AG08395 (cell line): ENCODE measurements at places on chromosomes 3 and 15.

DNA sequence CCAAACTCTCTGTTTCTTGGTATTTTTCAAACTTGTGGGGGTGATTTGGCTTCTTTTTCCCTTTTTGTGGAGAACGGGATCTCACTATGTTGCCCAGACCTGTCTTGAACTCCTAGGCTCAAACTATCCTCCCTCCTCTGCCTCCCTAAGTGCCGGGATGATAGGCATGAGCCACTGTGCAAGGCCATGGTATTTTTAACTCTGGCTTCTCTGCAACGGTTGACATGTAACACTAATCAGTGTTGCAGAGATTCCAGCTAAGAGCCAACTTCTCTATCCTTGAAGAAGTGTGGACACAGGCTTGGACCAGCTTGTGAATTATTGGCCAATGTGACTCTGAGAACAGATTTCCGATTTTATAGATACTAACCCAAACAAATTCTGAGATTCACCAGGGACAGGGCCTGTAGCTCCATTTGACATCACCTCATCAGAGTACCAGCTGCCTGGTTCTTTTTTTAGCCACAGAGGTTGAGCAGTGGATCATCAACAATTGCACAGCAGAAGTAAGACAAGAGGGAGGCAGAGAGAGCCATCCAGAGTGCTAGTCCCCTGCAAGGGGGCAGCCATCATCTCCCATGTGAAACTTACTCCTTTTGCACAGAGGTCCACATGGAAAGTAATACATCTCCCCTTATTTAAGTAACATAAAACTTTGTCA, 98.1 kb upstream of the SYNPR start:
- no peak for DNase-seq

- DNase-seq, result no peak
These were observed 4.6 kb downstream of the TLE3 start for GRCh38 chr15:70093070-70093469.

- DNase-seq, result no peak
These were observed 91.3 kb downstream of the PCSK6 start for GRCh38 chr15:101398247-101398646.

DNA sequence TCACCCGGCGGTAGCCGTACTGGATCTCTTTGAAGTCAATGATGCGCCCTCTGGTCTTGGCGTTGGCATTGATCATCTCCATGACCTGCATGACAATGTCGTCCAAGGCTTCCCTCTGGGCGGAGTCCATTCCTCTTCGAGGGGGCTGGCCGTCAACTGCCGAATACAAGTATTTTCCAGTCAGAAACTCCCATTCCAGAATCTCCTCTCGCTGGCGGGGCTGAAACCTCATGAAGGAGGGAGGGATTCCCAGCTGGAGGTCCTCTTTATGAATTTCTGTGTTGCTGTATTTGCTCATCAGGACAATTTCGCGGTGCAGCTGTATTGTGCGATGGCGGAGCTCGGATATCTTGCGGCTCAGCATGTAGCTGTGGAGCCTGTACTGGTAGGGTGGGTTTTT, 73.4 kb downstream of the CHSY1 start:
- no peak for DNase-seq

GRCh38 chr3:15638891-15639262, 37.3 kb downstream of the BTD start:
- no peak for DNase-seq

- DNase-seq, result no peak
These were observed 79.0 kb downstream of the NEDD4 start for GRCh38 chr15:55914446-55914845.

DNA sequence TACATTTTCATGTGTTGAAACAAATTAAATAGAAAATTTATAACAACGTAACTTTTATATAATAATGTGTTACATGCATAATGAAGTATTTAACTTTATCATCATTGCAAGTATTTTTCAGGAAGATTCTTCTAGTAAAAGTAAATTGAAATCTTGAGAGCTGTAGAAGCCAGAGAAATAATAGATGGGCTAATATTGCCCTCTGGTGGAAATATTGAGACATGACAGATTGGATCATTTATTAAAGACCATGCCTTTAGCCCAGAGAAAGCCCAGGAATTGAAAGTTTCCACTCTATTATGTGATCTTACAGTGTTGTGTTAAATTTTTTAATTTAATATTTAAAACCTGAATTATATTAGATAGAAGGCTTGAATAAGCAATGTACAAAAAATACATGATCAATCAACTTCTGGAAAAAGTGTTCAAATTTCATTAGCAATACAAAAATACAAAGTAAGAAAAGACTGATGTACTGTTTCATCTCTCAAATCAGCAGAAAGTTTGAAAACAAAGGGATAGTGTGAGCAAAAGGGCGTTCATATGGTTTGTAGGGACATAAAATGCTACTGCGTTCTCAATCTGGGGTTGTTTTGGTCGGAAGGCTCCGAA, 52.7 kb upstream of the SPTSSB start:
- peak; percentile 67 for DNase-seq

DNA sequence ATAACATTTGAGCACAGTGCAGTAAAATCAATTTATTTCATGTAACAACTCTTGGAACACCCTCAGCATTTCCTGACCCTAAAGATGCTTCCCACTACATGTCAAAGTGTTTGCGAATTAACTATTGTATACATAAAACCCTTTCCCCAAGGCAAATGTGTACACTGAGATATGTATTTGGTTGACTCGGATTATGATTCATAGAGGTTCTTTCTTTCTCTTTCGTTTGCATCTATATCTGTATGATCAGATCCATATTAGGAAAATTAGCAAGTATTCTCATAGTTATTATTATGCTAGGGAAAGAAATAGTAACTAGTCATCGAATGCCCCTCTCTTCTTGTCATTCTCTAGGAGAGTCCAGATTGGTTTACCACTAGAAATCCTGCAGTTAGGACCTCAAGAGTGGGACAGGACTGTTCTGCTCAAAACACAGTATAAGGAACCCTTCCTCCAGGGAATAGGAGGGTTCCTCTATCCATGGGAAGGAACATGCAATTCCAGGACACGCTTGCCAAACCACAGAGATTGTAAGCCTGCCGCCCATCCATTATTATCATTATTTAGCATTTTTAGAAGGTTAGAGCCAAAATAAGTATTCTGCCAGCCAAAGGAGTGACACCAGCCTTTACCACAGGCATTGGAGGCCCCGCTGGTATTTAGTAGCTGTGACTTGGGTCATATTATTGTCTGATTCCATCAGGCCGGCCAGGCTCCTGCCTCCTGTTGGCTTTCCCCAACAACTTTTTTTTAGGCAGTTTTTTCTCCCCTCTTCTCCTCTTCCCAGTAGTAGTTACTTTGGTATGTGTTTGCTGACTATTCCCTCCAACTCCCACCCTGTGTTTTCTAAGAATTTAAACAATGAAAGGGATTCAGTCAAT, 100.7 kb downstream of the GALK2 start:
- peak; percentile 67 for DNase-seq

GRCh38 chr15:37813306-37813705, 121.1 kb upstream of the TMCO5A start:
- no peak for DNase-seq

GRCh38 chr3:130783629-130784028, 37.0 kb upstream of the PIK3R4 start:
- DNase-seq, result no peak

DNA sequence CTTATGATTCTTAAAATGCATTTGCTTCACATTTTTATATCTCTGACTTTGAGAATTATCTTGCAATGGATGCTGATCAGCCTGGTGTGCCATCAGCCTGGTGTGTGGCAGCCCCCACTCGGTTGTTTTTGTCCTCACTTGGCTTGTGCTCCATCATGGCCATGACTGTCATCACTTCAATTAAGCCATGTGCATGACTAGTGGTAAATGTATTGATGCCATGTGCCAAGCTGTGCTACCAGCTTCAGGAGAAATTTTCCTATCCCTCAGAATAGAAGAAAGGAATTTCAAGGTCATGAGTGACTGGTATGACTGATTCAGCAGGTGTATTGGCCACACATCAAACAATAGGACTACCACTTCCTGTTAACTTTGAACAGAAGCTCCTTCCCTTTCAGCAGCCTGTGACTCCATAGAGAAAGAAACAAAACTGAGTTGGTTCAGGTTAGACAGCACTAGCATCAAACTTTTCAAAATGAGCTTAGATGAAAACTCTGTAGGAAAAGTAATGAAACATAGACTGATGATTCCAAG, 251.7 kb downstream of the GRM7 start:
- DNase-seq, result no peak

- DNase-seq, result no peak
These were observed 140.6 kb downstream of the MEIS2 start for GRCh38 chr15:36959746-36960145.

GRCh38 chr3:153958635-153959595, 162.3 kb upstream of the ARHGEF26 start:
- DNase-seq, result no peak

DNA sequence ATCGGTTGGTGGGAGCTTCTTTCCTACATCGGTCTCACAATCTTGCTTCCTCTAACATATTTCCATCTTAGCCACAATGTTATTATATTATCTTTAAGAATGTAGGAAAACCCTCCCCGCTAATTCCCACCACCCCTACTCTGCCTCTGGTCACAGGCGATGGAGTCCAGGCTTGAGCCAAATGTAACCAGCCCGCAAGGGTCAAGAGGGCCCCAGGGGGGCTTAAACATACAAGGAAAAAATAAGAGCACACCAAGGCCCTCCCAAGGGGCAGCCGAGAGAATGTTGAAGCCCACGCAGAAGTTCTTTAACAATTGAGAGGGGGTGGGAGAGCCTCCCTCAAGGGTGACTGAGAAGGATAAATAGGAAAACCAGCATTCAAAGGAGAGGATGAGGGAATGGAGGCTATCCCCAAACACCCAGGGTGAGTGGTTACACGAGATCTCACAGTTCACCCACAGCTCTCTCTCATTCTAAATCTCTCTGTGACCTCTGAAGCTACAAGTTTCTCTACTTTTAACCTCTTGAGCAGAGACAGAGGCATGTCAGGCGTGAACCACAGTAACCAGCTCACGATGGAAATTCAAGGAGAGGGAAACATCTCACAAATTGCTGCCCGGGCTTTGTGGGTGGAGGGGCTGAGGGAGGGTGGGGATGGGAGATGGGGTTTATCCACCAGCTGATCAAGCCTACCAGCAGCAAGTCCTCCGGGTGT, 31.4 kb upstream of the UACA start:
- DNase-seq, result peak; percentile 31

- DNase-seq, result peak; percentile 54
These were observed 8.5 kb downstream of the BAHD1 start for GRCh38 chr15:40449275-40449674.

- DNase-seq, result no peak
These were observed 178.6 kb upstream of the LYSMD4 start for GRCh38 chr15:99911816-99912215.

DNA sequence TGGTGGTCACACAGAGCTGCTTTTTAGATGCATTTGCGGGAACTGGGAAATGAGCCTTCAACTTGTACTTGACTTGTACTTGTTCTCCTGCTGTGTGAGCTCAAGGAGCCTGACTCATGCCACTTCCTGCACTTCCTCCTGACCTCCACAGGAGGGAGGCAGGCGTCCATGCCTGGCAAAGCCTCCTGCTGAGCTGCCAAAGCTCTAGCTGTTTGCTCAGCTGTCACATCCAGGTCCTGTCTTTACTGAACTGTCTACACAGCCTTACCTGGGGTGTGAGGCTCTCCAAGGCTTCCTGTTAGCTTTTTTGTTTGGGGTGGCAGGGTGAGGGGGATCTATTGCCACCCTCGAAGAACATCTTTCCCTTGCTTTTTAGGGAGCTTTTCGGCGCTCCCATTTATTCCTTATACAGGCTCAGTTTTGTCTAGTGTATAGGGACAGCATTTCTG, 6.4 kb downstream of the THPO start:
- DNase-seq, result peak; percentile 92

GRCh38 chr3:99393961-99394360, 244.4 kb upstream of the COL8A1 start:
- DNase-seq, result no peak

- peak; percentile 48 for DNase-seq
These were observed 1.2 kb downstream of the KLF13 start for GRCh38 chr15:31327669-31328427.

- peak; percentile 69 for DNase-seq
These were observed 107.2 kb downstream of the THRB start for GRCh38 chr3:24387493-24387892.

DNA sequence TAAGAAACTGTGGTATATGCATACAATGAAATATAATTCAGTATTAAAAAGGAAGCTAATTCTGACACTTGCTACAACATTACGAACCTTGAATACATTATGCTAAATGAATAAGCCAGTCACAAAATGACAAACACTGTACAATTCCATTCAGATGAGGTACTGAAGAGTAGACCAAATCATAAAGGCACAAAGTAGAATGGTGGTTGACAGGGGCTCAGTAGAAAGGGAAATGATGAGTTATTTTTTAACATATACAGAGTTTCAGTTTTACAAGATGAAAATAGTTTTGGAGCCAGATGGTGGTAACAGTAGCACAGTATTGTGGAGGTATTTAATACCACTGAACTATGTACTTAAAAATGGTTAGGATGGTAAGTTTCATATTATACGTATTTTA, 254.6 kb upstream of the RBMS3 start:
- no peak for DNase-seq

DNA sequence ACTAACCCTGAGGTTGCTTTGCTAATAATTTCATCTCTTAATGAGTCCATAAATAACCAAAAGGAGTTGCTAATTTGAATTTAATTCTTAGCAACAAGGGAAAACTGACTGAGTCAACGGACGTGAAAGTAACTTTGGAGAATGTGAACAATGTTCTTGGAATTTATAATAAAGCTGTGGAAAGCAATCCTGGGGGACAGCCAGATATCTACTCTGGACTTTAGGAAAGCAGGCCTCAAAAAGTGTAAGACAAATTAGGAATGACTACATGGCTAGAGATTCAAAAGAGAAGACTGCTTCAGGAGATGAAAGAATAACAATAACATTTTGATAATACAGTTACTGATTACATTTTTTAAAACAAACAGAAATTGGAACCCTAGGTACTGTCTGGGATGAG, 318.4 kb upstream of the COL8A1 start:
- DNase-seq, result peak; percentile 82

DNA sequence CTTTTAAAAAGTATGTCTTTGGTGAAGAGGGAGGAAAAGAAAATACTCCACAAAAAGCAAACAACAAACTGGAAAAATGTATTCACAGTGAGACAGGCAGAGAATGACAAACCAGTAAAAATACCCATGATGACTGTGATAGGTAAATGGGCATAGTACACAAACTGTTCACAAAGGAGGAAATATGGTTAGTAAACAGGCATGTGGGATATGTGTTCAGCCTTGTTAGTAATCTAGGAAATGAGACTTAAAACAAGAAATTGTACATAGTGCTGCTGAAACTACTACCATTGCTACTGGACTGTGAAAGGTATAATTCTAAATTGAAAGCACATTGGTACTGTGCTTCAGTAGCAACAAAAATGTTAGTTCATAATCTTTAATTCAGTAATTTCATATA, 50.1 kb downstream of the UBE2E2 start:
- no peak for DNase-seq

DNA sequence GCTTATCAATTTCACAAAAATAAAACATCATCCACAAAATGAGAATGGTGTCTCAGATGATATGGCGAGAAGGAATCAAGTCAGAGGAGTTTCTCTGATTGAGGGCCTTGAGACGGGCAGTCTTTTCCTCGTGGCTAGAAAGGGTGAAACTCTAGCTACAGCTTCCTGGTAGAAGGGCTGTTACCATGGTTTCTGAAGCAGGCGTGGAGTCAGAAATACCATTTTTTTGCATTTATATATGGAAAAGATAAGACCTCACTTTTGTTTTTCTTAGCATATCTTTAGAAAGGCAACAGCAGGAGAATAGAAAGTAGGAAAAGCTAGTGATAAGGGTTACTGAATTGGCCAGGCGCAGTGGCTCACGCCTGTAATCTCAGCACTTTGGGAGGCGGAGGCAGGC, 17.3 kb upstream of the SAMD7 start:
- no peak for DNase-seq

GRCh38 chr3:40265181-40265580, 44.3 kb upstream of the EIF1B start:
- DNase-seq, result no peak
